C1 segment of cervical spinal cord (tissue), 14 donors: ENCODE measurements at places on chromosomes 4 and X.

- no peak for DNase-seq
These were observed 83.1 kb downstream of the GUCY2F start for GRCh38 chrX:109398833-109399232.

GRCh38 chr4:985123-985830, 1.6 kb upstream of the IDUA start:
- no peak for DNase-seq

GRCh38 chr4:9898596-9899305, 117.3 kb downstream of the DRD5 start:
- DNase-seq, result peak; percentile 22

DNA sequence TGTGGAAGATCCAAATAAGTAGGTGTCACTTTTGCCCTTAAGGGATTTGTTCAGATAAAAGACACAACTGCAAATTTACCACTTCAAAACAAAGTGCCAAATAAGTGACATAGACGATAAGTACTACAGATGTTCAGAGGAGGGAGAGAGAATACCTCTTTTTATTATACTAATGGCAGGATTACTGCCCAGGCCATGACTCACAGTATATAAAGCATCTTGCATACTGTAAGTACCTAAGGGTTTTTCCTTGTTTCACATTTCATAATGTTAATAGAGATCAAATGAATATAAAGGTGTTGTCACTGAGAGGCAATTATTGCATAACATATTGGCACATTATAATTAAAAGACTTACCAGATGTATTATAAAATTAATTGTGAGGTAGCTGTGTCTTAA, 46.4 kb downstream of the PTPN13 start:
- DNase-seq, result no peak

- no peak for DNase-seq
These were observed 18.4 kb downstream of the DCLK2 start for GRCh38 chr4:150096625-150097024.

DNA sequence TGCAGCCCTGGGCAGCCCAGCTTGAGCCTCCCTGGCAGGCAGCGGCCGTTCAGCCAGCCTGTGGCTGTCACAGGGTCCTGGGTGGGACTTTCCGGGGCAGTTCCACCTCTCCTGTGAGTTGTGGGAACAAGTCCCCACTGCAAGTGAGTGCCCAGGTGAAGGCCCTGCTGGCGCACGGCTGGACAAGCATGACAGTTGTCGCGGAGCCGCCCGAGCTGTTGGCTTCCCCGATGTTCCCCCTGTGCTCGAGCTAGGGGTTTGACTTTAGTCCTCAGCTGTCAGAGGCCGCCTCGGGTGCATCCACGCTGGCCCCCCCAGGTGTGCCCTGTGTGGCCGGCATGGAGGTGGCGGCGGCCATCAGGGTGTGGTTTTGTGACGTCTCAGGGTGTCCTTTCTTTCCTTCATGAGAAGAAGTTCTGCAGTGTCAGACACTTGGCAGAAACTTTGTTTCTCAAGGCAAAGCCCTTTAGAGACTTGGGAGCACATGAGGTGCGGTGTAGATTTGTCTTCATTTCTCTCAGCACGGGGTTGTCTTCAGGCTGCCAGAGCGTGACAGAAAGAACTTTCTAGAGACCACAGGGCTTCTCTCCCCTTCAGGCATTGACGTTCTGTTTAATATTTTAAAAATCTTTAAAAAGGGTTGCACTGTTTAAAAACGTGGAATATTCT, 69.4 kb upstream of the HGFAC start:
- no peak for DNase-seq

DNA sequence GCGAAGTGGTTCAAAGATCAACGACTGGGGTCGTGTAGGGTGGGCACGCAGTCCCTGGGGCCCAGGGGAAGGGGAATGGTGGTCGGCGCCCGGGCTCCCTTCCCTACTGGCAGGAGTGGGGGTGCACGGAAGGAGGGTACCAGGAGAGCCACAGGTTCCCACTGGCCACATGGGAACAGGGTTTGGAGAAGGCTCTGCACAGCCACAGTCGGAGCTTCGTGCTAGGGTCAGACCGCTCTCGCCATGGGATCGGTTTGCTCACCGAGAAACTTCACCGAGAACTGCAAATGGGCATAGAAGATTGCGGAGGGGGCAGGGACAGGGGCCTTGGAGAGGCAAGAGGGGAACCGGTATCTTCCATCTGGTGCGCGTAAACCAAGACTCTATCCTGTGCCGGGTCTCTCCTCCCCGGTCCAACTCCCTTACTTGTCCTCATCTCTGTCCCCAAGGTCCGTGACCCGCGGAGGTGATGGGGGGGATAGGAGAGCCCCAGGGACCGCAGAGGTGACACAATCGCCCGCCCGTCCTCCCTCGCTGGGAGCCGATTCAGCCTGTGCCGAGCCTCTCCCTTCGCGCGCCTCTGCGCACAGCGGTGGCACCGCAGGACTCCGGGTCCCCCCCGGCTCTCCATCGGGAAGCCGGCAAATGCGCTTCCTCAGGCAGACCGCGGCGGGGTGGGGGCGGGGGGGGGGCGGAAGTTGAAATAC, 1.0 kb downstream of the SCD5 start:
- DNase-seq, result peak; percentile 42

- DNase-seq, result no peak
These were observed 103.3 kb upstream of the ANK2 start for GRCh38 chr4:112946127-112946526.

- no peak for DNase-seq
These were observed 27.5 kb upstream of the CBR4 start for GRCh38 chr4:169037506-169037905.

- DNase-seq, result no peak
These were observed 51.5 kb downstream of the SEL1L3 start for GRCh38 chr4:25811374-25811690.

- DNase-seq, result no peak
These were observed 464.9 kb downstream of the SMARCA1 start for GRCh38 chrX:129058405-129058804.

- no peak for DNase-seq
These were observed 92.1 kb downstream of the KLHL13 start for GRCh38 chrX:118024482-118024881.

GRCh38 chrX:13024986-13025385, 19.4 kb downstream of the FAM9C start:
- no peak for DNase-seq

- no peak for DNase-seq
These were observed 8.1 kb downstream of the POU4F2 start for GRCh38 chr4:146646593-146647325.

GRCh38 chrX:17737986-17738713, 857 bp downstream of the SCML1 start:
- no peak for DNase-seq

DNA sequence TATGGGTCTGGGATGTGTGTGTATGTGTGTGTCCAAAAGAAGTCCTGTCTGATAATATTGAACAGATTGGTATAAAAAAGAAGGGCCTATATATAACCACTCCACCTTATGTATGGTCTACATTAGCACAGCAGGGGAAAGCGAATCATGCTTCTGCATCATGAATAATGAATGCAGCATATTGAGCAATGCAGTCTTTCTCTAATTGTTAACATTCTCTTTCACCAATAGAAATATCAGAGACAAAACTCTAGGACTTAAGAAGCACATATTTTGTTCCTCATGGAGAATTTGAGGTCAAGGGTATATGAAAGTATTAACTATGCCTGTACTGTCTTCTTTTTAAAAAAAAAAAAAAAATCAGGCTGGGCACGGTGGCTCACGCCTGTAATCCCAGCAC, 264.3 kb upstream of the NOCT start:
- no peak for DNase-seq

DNA sequence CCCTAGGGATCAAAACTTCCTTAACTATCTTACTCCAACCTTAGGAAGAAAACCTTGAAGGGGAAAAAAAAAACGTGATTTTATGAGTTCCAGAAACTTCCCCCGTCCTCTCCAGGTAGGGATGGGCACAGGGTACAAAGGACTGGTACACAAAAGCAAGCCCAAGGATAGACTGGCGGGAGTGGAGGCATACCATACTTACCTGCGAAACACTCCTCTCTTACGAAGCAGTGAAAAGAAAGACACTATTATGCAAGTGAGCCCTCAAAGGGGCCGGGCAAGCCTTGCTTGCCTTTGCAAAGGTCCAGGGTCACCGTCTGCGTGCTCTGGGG, 651 bp downstream of the TSPAN6 start:
- DNase-seq, result no peak

DNA sequence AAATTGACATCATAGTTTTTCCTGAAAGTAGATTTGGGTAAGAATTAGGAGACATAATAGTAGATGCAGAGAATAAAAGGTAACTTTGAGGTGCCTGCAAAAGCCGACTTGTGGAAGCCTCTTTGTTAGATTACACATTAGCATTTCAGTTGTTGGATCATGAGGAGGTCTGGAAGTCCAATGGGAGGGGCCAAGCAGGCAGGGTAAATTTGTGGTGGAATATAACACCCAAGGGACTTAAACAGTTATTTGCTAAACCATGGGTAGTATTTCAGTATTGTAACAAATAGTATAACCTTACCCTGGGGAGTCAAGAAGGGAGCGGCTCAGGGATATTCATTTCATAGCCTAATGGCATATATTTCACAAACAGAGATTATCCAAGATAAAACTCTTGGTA, 810.7 kb upstream of the AMOT start:
- no peak for DNase-seq

- no peak for DNase-seq
These were observed 18.7 kb upstream of the CXCL13 start for GRCh38 chr4:77586951-77587383.

DNA sequence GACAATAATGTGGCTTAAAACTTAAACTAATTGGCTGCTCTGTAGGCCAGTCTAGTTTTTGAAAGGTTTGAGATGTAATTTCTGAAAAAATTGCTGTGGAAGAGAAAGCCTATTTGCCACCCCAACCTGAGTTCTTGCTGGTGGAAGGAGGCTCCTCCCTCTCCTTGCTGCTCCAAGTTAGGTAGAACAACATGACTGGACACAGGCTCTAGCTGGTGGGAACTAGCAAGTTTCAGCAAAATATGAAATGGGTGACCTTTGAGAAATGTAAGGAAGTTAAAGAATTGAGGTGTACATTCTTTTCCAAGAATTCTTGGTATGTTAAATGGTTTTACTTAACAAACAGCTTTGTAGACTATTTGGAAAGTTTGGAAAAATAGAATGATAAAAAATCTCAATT, 8.0 kb downstream of the RPL34 start:
- no peak for DNase-seq

DNA sequence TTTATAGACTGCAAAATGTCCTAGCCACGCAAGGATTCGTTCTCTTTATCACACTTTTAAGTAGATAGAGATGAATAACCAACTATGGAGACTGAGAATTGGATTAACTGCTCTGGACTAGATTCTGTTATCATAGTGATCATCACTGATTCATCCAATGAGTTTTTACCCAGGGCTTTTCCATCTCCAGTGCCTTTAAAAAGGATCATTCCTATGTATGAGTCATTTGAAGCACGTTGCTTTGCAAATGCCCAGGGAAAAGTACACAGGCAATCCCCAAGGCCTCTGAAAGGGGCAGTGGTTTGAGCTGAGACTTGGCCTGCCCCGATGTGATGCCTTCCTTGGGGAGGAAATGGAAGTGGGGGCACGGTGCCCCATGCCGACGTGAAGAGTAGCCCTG, 122.7 kb upstream of the PSAPL1 start:
- DNase-seq, result no peak

- no peak for DNase-seq
These were observed 84.0 kb downstream of the RTL9 start for GRCh38 chrX:110442635-110443034.

DNA sequence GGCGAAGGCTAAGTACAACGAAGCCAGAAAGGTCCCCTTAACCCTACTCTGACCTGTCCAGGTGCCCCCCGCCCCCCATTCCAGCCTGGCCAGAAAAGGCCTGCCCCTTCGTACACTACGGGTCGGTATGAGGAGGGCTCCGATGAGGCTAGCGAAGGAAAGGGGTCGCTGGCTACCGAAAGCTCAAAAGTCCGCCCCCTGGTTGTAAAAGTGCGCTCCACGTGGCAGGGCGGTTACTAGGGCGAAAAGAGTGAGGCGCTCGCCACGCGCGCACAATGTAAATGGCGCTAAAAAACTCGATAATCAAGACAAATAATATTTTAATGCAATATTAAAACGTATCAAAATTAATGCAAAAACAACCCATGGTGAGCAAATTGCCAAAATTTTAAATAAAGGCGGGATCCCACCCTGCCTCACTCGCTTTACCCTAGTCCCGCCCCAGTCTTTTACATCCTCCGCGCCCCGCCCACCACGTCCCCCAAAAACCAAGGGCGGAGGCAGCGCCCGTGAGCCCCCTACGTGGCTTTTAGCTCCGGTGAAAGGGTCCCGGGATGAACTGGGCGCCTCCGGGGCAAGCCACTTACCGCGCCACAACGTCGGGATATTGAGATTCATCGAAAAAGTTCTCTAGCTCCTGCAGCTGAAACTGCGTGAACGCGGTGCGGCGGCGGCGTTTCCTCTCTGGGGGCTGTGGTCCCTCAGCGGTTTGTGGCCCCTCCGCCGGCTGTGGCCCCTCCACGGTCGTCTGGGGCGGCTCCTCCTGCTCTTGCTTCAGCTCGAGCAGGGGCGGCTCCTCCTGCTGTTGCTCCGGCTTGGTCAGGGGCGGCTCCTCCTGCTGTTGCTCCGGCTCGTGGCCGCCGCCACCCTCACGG, 929 bp downstream of the ESX1 start:
- DNase-seq, result no peak

DNA sequence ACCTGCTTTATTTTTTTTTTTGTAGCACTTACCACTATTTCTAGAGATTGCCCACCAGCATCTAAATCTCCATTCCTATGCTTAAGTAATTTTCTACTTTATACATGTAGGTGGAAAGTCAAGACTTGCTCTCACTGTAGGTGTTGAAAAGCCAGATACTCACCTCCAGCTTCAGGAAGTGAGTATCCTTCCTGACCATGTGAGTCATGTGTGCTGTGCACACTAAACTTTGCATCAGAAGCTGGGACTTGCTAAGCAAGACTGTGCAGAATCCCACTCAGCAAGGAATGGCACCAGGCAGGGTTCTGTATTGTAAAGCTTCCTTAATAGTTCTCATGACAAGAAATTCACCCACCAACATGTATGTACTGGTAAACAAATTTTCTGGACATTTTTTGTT, 151.8 kb downstream of the POU4F2 start:
- DNase-seq, result no peak
